ENCODE measurements at places on chromosomes 4 and X.

GRCh38 chrX:9293051-9293496 lies 171.8 kb upstream of the TBL1X start:
- no peak for DNase-seq

- DNase-seq, result peak; percentile 58
Measured at GRCh38 chr4:17577665-17578481, 875 bp downstream of the LAP3 start.

GRCh38 chr4:110849461-110849860 lies 226.6 kb upstream of the PITX2 start:
- no peak for DNase-seq

- DNase-seq, result no peak
Measured at GRCh38 chr4:6845027-6845426, 62.5 kb downstream of the KIAA0232 start.

GRCh38 chr4:62771983-62772557 lies 1571.9 kb downstream of the ADGRL3 start:
- DNase-seq, result no peak

DNA sequence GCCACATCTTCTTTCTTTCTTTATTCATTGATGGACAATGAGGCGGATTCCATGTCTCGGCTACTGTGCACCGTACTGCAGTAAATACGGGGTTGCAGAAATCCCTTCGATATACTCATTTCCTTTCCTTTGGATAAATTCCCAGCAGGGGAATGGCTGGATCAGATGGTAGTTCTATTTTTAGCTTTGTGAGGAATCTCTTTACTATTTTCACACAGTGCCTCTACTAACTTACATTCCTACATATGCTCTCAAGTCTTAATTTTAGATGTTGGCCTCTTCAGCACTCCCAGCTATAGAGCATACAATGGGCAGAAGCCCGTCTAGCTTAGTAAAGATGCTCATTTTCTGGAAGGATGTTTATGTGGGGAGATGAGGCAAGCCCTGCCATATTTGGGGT lies 317.4 kb downstream of the ASMT start:
- no peak for DNase-seq

- DNase-seq, result peak; percentile 64
Measured at GRCh38 chr4:2843941-2844584, 419 bp downstream of the ADD1 start.

All from left cardiac atrium (tissue), 4 donors.